HCT116 (cell line): ENCODE measurements at places on chromosomes 1 and 21. TPM values are rescaled to one million over a fixed set of nuclear protein-coding genes. Genes with fewer than 3 reads are reported as not detected.

DNA sequence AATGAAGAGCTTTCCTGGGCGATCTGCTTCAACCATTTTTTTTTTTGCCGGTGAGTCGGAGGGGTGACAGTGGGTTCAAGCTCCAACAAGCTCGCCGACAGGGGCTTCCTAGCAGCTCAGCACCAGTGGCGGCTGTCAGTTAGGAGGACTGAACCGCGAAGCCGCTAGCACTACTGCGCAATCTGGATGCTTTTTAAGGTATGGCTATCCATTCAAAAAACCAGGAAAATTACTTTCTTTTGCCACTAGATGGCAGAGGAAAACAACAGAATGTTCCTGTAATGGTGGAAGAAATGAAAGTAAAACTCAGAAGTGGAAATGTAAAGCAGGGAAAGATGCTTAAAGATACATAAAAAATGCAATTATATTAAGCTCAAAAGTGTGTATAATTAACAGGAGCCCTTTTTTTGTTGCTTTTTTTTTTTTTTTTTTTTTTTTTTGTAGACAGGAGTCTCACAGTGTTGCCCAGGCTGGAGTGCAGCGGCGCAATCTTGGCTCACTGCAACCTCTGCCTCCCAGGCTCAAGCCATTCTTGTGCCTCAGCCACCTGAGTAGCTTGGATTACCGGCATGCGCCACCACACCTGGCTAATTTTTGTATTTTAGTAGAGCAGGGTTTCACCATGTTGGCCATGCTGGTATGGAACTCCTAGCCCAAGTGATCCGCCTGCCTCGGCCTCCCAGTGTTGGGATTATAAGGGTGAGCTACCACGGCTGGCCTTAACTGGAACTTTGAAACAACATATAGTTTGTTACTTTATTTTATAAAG is 8.5 kb downstream of the KYAT3 start:
- no peaks in the 10 kb centered on the region for H3K27me3 ChIP-seq
- peak overlapping the region; percentile 45; the same call in 1 of the 2 replicates for H3K27ac ChIP-seq

DNA sequence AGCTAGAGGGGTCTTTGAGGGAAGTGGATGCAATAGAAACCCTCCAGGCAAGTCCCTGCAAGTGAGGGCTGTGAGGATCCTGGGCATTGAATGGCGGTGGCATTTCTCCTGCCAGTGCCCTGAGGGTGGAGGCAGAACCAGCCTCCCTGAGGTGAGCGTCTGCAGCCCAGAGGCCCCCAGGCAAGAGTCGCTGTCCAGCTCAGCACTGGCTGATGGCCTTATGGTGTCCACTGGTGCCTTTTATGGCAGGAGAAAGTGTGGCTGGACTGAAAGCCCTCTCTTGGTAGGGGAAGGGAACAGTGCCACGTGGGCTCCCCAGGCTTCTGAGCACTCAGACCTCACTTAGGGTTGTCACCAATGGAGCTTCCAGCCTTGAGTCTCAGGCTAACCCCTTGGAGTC is 77.3 kb downstream of the SH3BGR start:
- no peaks in the 10 kb centered on the region for H3K4me1 ChIP-seq
- H3K36me3 ChIP-seq: no peaks in the 10 kb centered on the region
- no peaks in the 10 kb centered on the region; the same call in 1 of the 2 replicates for H3K27me3 ChIP-seq

GRCh38 chr1:247386687-247387086 is 29.3 kb upstream of the NLRP3 start:
- no peak overlapping the region for H3K4me3 ChIP-seq
- no peaks in the 10 kb centered on the region for H3K27me3 ChIP-seq
- no peaks in the 10 kb centered on the region for H3K36me3 ChIP-seq
- no peaks in the 10 kb centered on the region for H3K4me1 ChIP-seq
- H3K27ac ChIP-seq: no peak overlapping the region

DNA sequence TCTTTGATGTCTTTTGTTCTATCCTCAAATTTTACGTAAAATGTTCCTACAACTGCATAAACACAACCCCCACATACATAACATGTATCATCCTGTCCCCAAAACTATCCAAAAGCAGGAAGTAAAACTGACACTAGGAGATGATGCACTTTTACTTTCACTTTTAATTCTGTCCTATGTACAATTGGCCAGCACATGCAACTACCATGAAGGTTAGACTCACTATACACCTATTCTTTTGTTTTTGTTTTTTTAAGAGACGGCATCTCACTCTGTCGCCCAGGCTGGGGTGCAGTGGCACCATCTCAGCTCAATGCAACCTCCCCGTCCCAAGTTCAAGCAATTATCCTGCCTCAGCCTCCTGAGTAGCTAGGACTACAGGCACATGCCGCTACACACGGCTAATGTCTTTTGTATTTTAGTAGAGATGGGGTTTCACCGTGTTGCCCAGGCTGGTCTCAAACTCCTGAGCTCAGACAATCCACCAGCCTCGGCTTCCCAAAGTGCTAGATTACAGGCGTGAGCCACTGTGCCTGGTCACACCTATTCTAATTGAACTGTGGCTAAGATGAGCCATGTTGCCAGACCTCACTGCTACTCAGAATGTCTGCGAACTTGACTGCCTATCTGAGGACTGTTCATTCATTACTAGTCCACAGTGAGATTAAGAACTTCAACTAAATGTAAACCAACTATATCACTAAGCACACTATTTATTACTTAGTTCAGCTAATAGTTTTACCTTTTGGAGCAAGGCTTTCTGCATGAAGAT is 48.0 kb downstream of the TOR3A start:
- H3K36me3 ChIP-seq: no peaks in the 10 kb centered on the region
- H3K4me1 ChIP-seq: peaks cover 54% of the 10 kb centered on the region
- H3K27ac ChIP-seq: peak overlapping the region; percentile 72
- no peak for DNase-seq
- peak overlapping the region; percentile 10; the same call in 1 of the 2 replicates for H3K4me3 ChIP-seq
- no peaks in the 10 kb centered on the region for H3K27me3 ChIP-seq

DNA sequence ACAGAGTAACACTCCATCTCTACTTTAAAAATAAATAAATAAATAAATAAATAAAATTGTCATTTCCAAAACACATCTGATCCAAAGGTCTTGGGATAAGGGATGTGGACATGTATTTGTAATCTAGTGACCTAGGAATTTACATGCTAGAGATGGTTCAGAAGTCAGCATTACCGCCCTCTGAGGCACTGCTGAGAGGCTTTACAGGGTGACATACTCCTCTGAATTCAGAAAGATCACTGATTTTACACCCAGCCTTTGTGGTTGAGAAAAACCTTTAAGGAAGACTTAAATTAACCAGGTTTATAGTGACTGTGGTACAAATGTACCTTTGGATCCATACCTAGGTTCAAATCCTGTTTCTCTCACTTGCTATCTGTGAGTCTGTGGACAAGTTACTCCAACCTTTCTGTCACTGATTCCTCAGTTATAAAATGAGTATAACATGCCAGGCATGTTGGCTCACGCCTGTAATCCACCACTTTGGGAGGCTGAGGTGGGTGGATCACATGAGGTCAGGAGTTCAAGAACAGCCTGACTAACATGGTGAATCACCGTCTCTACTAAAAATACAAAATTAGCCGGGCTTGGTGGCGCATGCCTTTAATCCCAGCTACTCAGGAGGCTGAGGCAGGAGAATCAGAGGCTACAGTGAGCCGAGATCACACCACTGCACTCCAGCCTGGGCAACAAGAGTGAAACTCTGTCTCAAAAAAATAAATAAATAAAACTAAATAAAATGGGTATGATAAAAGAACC is 20.1 kb downstream of the OSBPL9 start:
- H3K27me3 ChIP-seq: no peaks in the 10 kb centered on the region
- H3K27ac ChIP-seq: peak overlapping the region; percentile 73; the same call in 1 of the 2 replicates
- H3K4me1 ChIP-seq: peaks cover 43% of the 10 kb centered on the region
- DNase-seq: peak; percentile 70
- no peaks in the 10 kb centered on the region for H3K36me3 ChIP-seq

- H3K27ac ChIP-seq: no peak overlapping the region
- H3K4me3 ChIP-seq: no peak overlapping the region
- DNase-seq: no peak
- H3K27me3 ChIP-seq: no peaks in the 10 kb centered on the region
- no peaks in the 10 kb centered on the region for H3K4me1 ChIP-seq
These were observed 130.0 kb upstream of the ZNHIT6 start for GRCh38 chr1:85838238-85838637.

FCMR gene
- total RNA-seq: 0.61 TPM

SPRR5 gene
- not detected for total RNA-seq

MYOG gene
- total RNA-seq: not detected
